ENCODE measurements at places on chromosomes 7 and 10. TPM values are rescaled to one million over a fixed set of nuclear protein-coding genes. Genes with fewer than 3 reads are reported as not detected.
A peak's percentile ranks its signal among the peaks of the same experiment; 100 is the strongest.

Gene ICA1
- total RNA-seq: 19.3 TPM

GRCh38 chr7:158723714-158724385 is 19.2 kb upstream of the NCAPG2 start:
- no peak for DNase-seq
- H3K27ac ChIP-seq: no peak overlapping the region
- H3K4me1 ChIP-seq: no peaks in the 10 kb centered on the region
- H3K36me3 ChIP-seq: no peaks in the 10 kb centered on the region
- no peak overlapping the region for H3K4me3 ChIP-seq

DNA sequence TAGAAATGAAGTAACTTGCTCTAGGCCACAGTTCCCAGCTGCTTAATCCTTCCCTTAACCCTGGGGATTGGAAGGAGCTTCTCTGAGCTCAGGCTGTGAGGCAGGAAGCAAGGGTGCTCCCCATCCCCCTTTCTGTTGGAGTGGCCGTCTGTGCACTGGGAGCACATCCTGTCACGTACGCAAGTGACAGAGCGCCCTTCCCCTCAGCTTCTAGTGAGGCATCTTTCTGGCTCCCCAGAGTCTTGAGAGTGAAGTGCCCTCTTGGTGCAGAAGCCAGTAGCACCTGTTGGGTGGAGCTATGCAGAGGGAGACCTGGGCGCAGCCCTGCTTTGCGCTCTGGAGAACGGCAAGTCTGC is 47.8 kb downstream of the SHH start:
- H3K36me3 ChIP-seq: peaks cover 26% of the 10 kb centered on the region
- peak overlapping the region; percentile 65 for H3K27ac ChIP-seq
- DNase-seq: no peak
- H3K27me3 ChIP-seq: no peaks in the 10 kb centered on the region

DNA sequence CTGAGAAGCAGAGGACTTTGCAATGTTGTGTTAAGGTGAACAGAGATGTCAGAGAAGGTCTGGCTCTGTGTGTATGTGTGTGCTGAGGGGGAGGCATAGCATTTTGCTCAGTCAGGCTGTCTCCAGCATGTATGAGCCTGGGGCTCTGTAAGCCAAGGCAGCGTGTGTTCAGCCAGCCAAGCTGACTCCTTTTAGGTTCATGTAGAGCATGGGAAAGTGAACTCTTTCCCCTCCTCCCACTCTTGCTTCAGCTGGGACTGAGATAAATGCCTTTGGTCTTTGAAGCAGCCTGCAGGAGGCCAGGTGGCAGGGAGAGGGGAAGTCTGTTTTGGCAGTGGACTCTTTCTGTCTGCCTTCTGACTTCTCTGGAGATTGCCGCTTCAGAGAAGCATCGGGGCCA is 3.8 kb downstream of the SFXN2 start:
- peaks cover 21% of the 10 kb centered on the region for H3K4me1 ChIP-seq
- H3K4me3 ChIP-seq: no peak overlapping the region
- no peaks in the 10 kb centered on the region for H3K27me3 ChIP-seq
- no peak for DNase-seq
- peak overlapping the region; percentile 20 for H3K27ac ChIP-seq
- no peaks in the 10 kb centered on the region for H3K36me3 ChIP-seq

GRCh38 chr10:128298587-128298986 is 172.4 kb upstream of the MKI67 start:
- H3K4me3 ChIP-seq: no peak overlapping the region
- H3K27ac ChIP-seq: no peak overlapping the region
- H3K27me3 ChIP-seq: no peaks in the 10 kb centered on the region
- no peak for DNase-seq
- H3K4me1 ChIP-seq: no peaks in the 10 kb centered on the region

DNA sequence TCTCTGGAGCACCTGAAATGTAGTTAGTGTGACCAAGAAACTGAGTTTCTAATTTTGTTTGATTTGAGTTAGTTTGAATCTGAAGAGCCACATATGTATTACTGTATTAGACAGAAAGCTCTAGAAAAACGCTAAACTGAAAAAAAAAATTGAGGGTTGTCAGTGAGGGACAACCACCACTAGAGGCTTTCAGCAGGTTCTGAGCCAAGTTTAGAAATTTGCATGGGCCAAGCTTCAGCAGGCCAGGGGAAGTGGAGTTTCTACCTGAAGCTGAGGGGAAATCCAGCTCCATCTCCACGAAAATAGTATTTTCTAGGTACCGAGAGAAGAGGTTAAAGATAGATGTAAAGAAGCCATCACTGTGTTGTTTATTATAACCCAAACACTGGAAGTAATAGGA is 77.9 kb upstream of the PLXNA4 start:
- H3K27ac ChIP-seq: no peak overlapping the region
- no peak overlapping the region for H3K4me3 ChIP-seq
- H3K27me3 ChIP-seq: no peaks in the 10 kb centered on the region

DNA sequence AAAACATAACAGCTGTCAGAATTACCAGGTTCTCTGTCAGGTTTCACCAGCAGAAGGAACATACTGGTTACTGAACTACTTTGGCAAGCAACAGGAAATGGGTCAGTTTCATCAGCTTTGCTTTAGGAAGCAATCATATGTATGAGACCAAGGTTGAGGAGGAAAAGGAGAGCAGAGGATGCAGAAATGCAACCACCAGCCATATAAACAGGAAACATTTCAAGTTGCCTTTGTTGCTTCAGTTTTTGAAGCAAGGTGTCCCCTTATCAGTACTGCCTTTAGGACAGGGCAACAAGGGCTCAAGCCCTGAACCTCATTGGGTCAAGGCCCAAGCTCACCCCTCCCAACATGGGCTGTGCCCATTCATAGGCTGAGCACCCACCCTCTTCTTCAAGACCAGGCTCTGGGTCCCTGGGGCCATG is 10.2 kb downstream of the HIPK2 start:
- peak overlapping the region; percentile 58 for H3K27ac ChIP-seq
- no peak for DNase-seq
- no peak overlapping the region for H3K4me3 ChIP-seq
- no peaks in the 10 kb centered on the region for H3K27me3 ChIP-seq

DNA sequence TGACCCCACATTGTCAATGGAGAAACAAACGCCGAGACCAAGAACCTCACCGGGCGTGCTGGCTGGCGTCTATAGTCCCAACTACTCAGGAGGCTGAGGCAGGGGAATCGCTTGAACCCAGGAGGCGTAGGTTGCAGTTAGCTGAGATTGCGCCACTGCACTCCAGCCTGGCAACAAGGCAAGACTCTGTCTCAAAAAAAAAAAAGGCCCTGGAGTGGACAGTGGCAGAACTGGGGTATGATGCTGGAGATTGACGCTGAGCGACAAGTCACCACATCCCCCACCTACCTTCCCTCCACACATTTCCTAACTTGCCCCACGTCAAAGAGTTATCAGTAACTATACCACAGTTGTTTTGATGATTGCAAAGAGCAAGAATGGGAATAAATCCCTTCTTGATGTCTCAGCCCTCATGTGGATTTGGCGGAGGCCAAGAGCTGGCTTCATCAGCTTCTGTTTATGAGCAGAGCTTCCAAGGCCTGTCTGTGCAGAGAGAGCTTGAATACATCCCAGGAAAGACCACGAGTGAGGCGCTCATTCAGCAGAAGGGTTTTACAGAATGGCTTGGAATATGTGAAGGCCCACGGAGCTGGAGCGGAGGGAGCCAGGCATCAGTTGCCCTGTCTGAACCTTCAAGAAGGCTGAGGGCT is 28.0 kb upstream of the TNS3 start:
- peak overlapping the region; percentile 23 for H3K27ac ChIP-seq
- no peaks in the 10 kb centered on the region for H3K27me3 ChIP-seq
- DNase-seq: no peak
- H3K4me1 ChIP-seq: peaks cover 35% of the 10 kb centered on the region

Gene CTBP2
- 82.5 TPM for total RNA-seq

- H3K4me3 ChIP-seq: no peak overlapping the region
- no peak overlapping the region for H3K27ac ChIP-seq
- no peaks in the 10 kb centered on the region for H3K36me3 ChIP-seq
- no peaks in the 10 kb centered on the region for H3K27me3 ChIP-seq
Measured at GRCh38 chr7:83824214-83824613, 175.3 kb upstream of the SEMA3E start.

Gene KCND2
- 0.31 TPM for total RNA-seq

GRCh38 chr7:151877911-151878835 is 1.3 kb upstream of the PRKAG2 start:
- no peaks in the 10 kb centered on the region for H3K36me3 ChIP-seq
- H3K4me1 ChIP-seq: peaks cover 17% of the 10 kb centered on the region
- H3K27me3 ChIP-seq: peaks cover 6% of the 10 kb centered on the region
- no peak overlapping the region for H3K27ac ChIP-seq
- H3K4me3 ChIP-seq: peak overlapping the region; percentile 84

DNA sequence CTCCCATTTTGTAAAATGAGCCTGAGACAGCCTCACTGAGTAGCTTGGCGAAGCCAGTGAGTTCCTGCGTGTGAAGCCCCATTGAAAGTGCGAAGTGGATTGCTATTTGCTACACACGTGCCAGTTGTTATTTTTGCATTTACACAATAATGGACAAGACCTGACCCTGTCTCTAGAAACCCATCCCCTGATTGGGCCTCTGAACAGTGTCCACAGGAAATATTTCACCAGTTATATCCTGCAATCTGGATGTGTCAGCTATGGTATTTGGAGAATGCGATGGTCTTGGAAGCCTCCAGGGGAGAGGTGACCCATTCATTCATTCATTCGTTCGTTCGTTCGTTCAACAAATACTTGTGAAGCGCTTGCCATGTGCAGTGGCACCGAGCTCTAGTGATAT is 37.1 kb downstream of the COL13A1 start:
- H3K4me3 ChIP-seq: no peak overlapping the region
- no peak for DNase-seq
- no peak overlapping the region for H3K27ac ChIP-seq
- no peaks in the 10 kb centered on the region for H3K4me1 ChIP-seq
- H3K36me3 ChIP-seq: no peaks in the 10 kb centered on the region
- H3K27me3 ChIP-seq: no peaks in the 10 kb centered on the region

- H3K36me3 ChIP-seq: no peaks in the 10 kb centered on the region
- no peaks in the 10 kb centered on the region for H3K4me1 ChIP-seq
- H3K4me3 ChIP-seq: no peak overlapping the region
- H3K27ac ChIP-seq: no peak overlapping the region
- no peaks in the 10 kb centered on the region for H3K27me3 ChIP-seq
Measured at GRCh38 chr7:92412745-92413144, 34.5 kb upstream of the GATAD1 start.

Gene RASSF4
- total RNA-seq: 44.2 TPM

Gene FAM25C
- not detected for total RNA-seq

DNA sequence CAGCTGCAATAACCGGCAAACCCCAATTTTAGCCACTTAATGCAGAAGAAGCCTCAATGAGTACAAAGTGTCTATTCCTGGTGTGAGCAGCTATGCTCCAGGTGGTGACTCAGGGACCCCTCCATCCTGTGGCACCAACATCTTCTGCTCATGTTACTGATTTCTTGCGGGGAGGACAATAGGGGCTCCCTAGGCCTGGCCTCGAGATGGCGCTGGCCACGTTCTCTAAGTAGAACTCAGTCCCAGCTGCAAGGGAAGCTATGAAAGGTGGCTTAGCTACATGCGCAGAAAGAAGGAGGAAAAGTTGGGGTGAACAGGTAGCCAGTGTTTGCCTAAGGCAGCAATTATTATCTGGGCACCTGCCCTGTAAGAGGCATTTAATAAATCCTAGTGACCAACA is 6.6 kb downstream of the GJD4 start:
- H3K36me3 ChIP-seq: no peaks in the 10 kb centered on the region
- H3K27me3 ChIP-seq: peaks cover 11% of the 10 kb centered on the region
- no peak for DNase-seq
- H3K4me3 ChIP-seq: no peak overlapping the region

DNA sequence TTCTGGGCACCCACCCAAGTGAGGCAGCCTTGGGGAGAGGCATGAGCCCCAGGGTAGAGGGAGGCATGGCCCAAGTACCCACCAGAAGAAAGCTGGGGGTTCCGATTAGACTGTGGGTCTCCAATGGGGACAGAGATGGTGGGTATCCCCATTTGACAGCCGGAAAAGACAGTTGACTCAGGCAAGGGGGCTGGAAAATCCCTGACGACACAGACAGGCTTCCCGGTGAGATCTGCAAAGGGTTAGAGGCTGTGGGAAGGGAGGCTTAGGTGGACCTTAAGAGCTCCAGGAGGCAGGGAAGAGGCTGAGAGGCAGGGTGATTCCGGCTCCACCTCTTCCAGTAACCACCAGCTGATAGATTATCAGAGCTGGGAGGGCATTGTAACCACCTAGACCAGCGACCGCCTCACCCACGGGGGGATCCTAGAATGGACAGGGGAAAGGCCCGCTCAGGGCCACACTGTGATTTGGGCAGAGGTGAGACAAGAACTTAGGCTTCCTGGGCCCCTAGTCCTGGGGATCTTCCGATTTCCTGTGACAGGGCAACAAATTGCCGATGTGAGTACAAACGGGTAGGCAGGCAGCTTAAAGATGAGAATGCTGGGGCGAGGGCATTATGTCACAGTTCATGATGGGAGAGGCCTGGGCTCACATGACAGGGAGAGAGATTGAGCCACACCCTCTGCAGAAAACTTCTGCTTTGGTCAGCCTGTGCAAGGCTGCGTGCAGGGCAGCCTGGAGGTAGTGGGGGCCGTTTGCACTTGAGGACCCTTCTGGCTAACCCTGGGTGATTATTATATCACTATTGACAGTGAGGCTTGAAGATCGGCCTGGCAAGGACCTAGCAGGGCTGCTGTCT is 5.4 kb downstream of the TBATA start:
- H3K4me1 ChIP-seq: no peaks in the 10 kb centered on the region
- H3K27me3 ChIP-seq: no peaks in the 10 kb centered on the region
- H3K4me3 ChIP-seq: no peak overlapping the region
- DNase-seq: peak; percentile 51

GRCh38 chr7:100538654-100539435 is at the start of gene AGFG2:
Gene AGFG2 (plus strand): TSS chr7:100539203. CDS start chr7:100539347, 144 bp downstream.
- DNase-seq: peak; percentile 99
- no peaks in the 10 kb centered on the region for H3K27me3 ChIP-seq
- H3K4me3 ChIP-seq: peak within 1 kb of the TSS; percentile 96
- H3K27ac ChIP-seq: peak within 1 kb of the TSS; percentile 84

DNA sequence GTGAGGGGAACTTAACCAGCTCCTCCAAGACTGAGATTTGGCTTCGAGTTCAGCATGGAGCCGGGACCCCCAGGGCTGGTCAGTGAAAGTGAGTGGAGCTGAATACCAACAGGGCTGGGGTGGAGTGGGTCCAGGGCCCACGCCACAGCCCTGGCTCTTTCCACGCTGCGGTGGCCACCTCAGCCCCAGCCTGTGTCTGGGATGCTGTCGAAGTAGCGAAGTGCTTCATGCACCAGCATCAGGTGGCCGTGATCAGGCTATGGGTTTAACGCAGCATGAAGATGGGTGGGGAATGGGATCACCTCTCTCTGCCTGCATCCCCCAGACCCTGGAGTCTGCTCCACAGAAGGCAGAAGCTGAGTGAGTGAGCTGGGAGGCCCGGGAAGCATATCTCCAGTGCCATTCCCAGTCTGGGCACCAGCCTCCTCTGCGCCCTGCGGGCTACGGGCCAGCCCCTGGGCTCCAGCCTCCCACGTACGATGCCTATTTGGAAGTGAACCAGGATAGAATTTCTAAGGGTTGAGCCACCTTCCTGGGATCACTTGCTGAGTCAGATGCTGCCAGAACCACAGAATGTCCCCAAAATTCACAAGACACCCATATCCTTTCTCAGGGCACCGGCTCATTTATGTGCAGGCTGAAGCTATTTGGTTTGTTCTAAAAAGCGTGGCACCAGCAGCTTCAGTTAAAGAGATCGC is 131.1 kb upstream of the CHST15 start:
- no peaks in the 10 kb centered on the region for H3K36me3 ChIP-seq
- H3K27me3 ChIP-seq: no peaks in the 10 kb centered on the region
- peak; percentile 62 for DNase-seq
- peaks cover 12% of the 10 kb centered on the region for H3K4me1 ChIP-seq
- no peak overlapping the region for H3K27ac ChIP-seq
- H3K4me3 ChIP-seq: no peak overlapping the region

GRCh38 chr10:79407811-79408795 is 37.3 kb downstream of the ZCCHC24 start:
- H3K27ac ChIP-seq: peak overlapping the region; percentile 81
- H3K27me3 ChIP-seq: no peaks in the 10 kb centered on the region
- no peak for DNase-seq
- no peaks in the 10 kb centered on the region for H3K36me3 ChIP-seq
- H3K4me1 ChIP-seq: peaks cover 75% of the 10 kb centered on the region
- no peak overlapping the region for H3K4me3 ChIP-seq

Gene PDLIM1
- 151 TPM for total RNA-seq

Measured in upper lobe of left lung (tissue), 6 donors.